ENCODE measurements at places on chromosomes 12 and 14.

GRCh38 chr14:69687606-69688298 is 76.4 kb downstream of the SUSD6 start:
- no peak for DNase-seq

GRCh38 chr14:104974665-104975390 is 3.3 kb downstream of the AHNAK2 start:
- DNase-seq, result no peak

DNA sequence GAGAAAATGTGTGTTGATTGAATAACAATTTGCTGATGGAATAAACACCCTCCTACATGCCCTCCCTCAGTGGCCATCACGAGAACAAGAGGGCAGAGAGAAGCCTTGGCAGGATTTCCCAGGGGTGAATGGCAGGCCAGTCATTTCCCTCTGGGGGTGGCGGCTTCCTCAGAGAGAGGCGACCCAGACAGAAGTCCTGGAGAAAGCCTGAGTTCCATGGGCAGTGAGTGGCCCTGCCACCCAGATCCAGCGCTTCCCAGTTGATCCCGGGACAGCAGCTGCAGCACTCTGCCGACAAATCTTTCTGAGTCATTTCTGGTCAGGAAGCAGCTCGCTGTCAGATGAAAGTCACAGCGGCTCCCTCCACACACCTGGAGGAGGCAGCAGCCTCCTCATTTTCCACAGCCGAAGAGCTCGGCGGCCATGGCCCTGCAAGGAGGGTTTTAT is 123.0 kb downstream of the SCARB1 start:
- DNase-seq, result no peak

DNA sequence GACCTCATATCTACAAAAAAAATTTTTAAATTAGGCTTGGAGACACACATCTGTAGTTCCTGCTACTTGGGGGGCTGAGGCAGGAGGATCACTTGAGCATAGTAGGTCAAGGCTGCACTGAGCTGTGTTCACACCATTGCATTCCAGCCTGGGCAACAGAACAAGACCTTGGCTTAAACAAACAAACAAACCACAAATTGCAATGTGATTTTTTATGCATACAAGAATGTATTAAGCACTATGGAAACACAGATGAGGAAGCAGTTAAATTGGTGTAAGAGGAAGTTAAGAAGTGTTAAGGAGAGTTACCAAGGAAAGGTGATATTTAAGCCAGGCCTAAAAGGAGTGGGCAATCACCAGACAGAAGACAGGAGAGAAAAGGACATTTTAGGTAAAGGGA is 83.6 kb upstream of the HECTD1 start:
- no peak for DNase-seq

GRCh38 chr12:58067610-58068387 is 126.4 kb downstream of the ATP23 start:
- no peak for DNase-seq

- DNase-seq, result no peak
Measured at GRCh38 chr12:89975574-89975973, 266.9 kb upstream of the ATP2B1 start.

DNA sequence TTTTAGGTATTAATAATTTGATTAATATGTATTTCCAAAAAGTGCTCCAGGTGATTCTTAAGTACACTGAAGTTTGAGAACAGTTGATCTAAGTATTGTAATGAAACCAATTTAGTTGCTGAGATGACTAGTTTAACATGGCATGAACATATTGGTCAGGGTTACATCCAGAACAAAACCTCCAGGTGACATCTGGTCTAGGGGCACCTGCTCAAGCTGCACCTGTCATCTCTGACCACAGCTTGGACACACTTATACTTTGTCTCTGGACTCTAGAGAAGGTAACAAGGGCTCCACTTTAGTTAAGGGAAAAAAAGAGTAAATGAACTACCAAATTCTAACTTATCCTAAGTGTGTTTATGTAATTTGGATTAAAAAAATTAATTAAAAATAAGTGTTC is 8.1 kb downstream of the ARID2 start:
- DNase-seq, result no peak

GRCh38 chr12:3225154-3225795 is 148.1 kb downstream of the TSPAN9 start:
- DNase-seq, result no peak

- no peak for DNase-seq
Measured at GRCh38 chr14:98711453-98711852, 560.5 kb downstream of the BCL11B start.

DNA sequence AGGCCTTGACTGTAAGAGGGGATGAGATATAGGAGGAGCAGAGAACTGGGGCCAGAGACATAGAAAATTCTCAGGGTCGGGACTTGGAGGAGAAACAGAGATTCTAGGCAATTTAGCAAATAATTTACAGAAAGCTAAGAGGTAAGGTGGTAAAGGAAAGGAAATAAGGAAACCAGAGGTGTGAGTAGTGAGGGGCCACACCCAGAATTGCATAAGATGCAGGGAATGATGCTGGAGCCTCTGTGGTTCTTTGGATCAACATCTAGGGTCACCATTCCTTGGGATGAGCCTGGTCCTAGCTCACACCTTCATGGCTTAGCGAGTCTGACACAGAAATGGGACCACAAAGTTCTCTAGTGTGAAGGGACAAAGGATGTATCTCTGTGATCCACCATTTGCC is 949 bp upstream of the SDR9C7 start:
- DNase-seq, result no peak

- DNase-seq, result no peak
Measured at GRCh38 chr12:75684678-75685616, 173.5 kb upstream of the KRR1 start.

GRCh38 chr14:88326352-88327103 is 3.5 kb upstream of the KCNK10 start:
- DNase-seq, result no peak

GRCh38 chr12:57837864-57838562 is 8.5 kb downstream of the CTDSP2 start:
- DNase-seq, result no peak

DNA sequence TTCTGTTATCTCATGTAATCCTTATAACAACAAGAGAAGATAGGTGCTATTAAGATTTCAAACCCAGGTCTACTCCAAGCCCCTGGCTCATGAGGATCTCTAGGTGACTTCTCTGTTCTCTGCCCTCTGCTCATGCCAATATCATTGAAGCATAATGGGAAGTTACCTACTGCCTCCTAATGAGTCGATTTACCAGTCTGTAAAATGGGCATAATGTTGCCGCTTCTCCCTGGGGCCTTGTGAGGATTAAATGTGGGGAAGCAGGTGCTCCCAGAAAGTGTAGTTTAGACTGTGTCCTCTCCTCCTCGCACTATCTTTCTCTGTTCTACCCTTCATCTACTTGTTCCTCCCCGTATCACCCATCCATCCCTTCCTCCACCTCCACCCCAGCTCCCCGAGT is 169.2 kb upstream of the LHX5 start:
- no peak for DNase-seq

DNA sequence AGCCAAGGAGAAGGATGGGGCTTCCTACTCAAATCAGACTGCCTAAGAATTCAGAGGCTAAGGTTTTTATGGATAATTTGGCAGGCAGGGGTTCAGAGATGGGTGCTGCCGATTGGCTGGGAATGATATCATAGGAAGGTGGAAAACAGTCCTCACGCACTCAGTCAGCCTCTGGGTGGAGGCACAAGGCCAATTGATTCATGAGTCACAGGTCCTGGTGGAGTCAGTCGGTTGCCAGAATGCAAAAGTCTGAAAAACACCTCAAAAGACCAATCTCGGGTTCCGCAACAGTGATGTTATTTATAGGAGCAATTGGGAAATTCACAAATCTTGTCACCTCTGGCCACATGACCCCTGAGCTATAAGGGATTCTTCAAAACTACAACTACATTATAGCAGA is 105.5 kb downstream of the GXYLT1 start:
- no peak for DNase-seq
